Mammary epithelial cell (primary cell): ENCODE measurements at places on chromosomes 7 and 10.

GRCh38 chr10:96511044-96511945 is 2.4 kb downstream of the TLL2 start:
- peak; percentile 53 for DNase-seq

- DNase-seq: no peak
Observed at GRCh38 chr10:99595236-99595635, 25.0 kb downstream of the SLC25A28 start.

- DNase-seq: no peak
Observed at GRCh38 chr7:131157530-131158243, 170.0 kb upstream of the MKLN1 start.

- no peak for DNase-seq
Observed at GRCh38 chr10:47361293-47361692, 13.1 kb downstream of the RBP3 start.

DNA sequence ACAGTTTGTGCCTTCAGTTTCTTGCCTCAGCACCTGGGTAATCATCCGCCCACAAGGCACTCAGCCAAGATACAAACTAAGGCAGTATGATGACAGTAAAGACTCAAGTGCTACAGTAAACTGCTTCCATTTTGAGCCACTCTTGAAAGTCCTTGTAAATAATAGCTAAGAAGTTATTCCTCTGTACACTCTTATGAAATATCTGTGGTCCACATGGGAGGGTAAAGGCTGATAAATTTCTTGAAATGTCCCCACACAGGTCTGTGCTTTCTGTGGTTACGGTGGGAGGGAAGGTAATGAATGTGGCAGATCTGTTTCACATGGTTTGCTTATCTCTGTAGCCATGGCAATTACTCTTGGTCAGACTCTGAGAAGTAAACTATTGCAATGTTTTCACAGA is 551.0 kb upstream of the ZWINT start:
- no peak for DNase-seq

- no peak for DNase-seq
Observed at GRCh38 chr10:48224979-48225560, 49.4 kb downstream of the FRMPD2 start.

DNA sequence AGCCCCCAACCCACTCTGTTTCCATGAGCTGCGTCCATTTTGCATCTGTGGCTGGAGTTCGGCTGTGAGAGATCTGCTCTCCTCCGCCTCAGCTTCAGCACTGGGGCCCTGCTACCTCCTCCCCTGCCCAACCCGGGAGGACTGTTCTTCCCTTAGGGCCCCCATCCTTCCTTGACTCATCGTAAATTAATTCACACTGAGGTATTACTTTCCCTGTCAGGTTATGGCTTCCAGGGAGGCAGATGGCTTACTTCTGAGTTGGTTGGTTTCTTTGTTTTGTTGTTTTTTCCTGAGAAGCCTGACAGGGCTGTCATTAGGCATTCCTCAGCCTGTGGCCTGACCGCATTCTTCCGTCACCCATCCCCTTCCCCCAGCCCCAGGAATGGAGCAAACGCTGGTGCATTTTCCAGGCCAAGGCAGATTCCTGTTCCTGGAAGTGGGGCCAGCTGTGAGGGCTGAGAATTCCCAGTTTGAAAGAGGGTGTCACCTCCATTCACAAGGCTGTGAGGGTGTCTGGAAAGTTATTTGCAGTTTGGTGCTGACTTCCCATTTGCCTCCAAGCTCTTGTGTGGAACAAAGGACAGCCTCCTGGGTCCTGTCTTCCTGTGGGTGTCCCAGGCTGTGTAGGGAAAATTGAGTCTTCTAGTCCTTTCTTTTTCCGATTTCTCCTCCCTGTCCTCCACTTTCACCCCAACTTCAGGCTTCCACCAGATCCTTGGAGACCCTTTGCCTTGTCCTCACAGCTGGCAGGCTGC is 11.7 kb downstream of the CPA5 start:
- peak; percentile 95 for DNase-seq

GRCh38 chr10:117993166-117993565 is 53.6 kb downstream of the RAB11FIP2 start:
- DNase-seq: no peak

- no peak for DNase-seq
Observed at GRCh38 chr7:31186202-31186601, 134.1 kb downstream of the ADCYAP1R1 start.

DNA sequence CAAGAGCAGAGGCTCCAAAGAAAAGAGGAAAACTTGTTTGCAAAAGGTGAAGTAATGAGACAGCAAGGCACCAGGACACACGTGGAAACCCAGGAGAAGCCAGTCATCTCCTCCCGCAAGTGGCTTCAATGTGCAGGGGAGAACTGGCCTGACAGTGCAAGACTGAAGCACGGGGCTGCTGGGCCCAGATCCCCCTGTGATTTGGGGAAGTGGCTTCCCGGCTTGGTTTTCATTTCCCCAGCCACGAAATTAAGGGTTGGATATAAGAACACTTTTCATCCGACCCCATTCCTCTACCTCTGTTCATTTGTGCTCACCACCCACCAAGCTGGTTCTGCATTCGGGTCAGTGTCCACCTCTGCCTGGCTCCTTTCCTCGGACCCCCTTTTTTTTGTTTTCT is 306.4 kb downstream of the FGFR2 start:
- DNase-seq: no peak

DNA sequence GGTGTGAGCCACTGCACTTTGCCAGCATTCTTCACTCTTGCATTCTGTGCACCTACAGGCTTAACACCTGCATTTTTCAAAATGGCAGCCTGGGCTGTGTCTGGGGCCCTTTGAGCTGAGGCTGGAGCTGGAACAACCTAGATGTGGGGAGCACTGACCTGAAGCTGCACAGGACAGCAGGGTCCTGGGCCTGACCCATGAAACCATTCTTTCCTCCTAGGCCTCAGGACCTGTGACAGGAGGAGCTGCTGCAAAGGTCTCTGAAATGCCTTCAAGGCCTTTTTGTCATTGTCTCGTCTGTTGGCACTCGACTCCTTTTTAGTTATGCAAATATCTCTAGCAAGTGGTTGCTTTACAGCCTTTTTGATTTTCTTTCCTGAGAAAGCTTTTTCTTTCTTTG is 82.3 kb downstream of the INPP5A start:
- no peak for DNase-seq

DNA sequence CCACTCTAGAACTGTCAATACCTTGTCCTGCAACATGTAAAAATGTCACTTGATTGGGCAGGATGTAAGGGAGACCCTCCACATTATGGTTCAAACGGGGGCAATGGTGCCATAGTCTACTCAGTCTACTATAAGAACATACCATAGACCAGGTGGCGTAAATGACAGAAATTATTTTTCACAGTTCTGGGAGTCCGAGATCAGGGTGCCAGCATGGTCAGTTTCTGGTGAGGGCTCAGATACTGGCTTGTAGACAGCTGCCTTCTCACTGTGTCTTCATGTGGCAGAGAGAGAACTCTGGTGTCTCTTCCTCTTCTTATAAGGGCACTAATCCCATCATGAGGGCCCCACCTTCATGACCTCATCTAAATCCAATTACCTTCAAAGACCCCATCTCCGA is 18.7 kb upstream of the TMEM178B start:
- no peak for DNase-seq

- peak; percentile 73 for DNase-seq
Observed at GRCh38 chr10:5659702-5660528, 6.5 kb downstream of the ASB13 start.

DNA sequence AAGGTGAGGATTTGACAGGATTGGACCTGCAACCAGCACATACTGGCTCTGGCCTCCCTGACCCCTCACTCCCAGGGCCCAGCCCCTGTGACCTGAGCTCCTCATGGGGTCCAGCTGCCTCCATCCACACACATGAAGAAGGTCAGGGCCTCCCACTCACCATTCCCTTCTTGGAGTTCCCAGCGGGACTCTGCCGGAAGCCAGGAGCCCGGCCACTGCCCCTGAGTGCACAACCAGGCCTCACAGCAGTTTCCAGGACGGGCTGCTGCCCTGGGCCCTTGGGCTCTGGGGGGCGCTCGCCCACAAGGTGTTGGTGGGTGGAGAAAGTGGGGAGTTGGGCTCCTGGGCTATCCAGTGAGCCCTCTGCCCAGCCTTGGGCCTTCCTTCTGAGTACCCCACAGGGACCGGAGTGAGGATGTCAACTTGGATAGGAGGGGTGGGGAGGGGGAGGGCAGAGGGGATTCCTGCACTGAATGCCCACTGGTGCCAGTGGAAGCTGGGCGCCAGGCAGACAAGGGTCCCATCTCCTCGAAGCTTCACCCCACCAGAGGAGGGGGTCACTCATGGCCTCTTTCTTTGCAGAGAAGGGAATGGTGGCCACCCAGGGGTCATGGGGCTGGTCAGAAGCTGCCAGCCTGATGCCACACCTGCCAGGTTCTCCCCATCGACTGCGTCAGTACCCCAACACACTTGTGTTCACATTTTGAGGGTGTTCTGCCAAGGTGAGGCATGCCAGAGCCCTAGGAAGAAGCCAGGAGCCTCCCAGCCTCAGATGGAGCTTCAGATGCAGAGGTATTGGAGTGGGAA is 115.3 kb downstream of the PTPN20 start:
- no peak for DNase-seq

- DNase-seq: peak; percentile 85
Observed at GRCh38 chr7:41696323-41696916, 6.5 kb downstream of the INHBA start.

- DNase-seq: peak; percentile 64
Observed at GRCh38 chr7:129952086-129952652, 591 bp downstream of the UBE2H start.
